Stomach (tissue), 19 donors: ENCODE measurements at places on chromosomes 3 and 15. TPM values are rescaled to one million over a fixed set of nuclear protein-coding genes. Genes with fewer than 3 reads are reported as not detected.

DNA sequence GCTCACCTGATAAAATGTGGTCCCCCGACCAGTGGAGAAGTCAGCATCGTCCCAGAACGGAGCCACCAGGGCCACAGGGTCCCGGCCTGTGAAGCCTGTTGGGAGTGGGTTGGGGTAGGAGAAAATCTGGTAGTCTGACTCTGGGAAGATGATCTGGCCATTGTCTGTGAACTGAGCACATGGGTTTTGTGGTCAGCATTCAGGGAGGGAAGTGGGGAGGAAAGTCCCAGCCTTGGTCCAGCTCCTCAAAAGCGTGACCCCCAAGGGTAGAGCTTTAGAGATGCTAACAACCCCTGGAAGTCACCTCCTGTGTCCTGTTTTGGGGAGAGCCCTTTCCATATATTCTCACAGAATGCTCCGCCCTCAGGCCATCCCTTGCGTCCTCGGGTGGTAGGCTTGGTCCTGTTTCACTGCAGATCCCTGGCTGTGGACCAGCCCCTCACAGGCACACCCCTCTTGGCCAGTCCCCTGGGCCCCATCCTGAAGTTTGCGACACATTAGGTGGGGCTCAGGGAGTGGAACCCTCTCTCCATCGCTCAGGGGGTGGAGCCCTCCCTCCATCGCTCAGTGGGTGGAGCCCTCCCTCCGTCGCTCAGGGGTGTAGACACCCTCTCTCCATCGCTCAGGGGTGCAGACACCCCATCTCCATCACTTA is 40.0 kb downstream of the MUC4 start:
- no peak overlapping the region for H3K4me3 ChIP-seq
- H3K27me3 ChIP-seq, result no peaks in the 10 kb centered on the region
- H3K36me3 ChIP-seq, result no peaks in the 10 kb centered on the region
- H3K27ac ChIP-seq, result no peak overlapping the region
- H3K4me1 ChIP-seq, result no peaks in the 10 kb centered on the region

- no peak overlapping the region for H3K27ac ChIP-seq
- DNase-seq, result no peak
- H3K36me3 ChIP-seq, result no peaks in the 10 kb centered on the region
- no peaks in the 10 kb centered on the region for H3K27me3 ChIP-seq
Observed at GRCh38 chr3:175606650-175607318, 747.6 kb downstream of the NAALADL2 start.

TPRG1 gene
- total RNA-seq, result 3.5 TPM

GRCh38 chr15:27767918-27768640 is 331.0 kb downstream of the OCA2 start:
- DNase-seq, result no peak
- H3K27me3 ChIP-seq, result no peaks in the 10 kb centered on the region
- H3K4me1 ChIP-seq, result no peaks in the 10 kb centered on the region
- no peaks in the 10 kb centered on the region for H3K36me3 ChIP-seq

GRCh38 chr3:15958692-15959433 is 161.1 kb upstream of the ANKRD28 start:
- no peak for DNase-seq
- no peak overlapping the region for H3K27ac ChIP-seq
- H3K4me1 ChIP-seq, result no peaks in the 10 kb centered on the region
- no peaks in the 10 kb centered on the region for H3K36me3 ChIP-seq
- no peak overlapping the region for H3K4me3 ChIP-seq

- peaks cover 66% of the 10 kb centered on the region for H3K4me1 ChIP-seq
- no peaks in the 10 kb centered on the region for H3K27me3 ChIP-seq
- H3K36me3 ChIP-seq, result no peaks in the 10 kb centered on the region
- H3K27ac ChIP-seq, result peak overlapping the region; percentile 80
- no peak overlapping the region for H3K4me3 ChIP-seq
Observed at GRCh38 chr3:184756151-184757021, 44.5 kb upstream of the MAGEF1 start.

- no peak overlapping the region for H3K4me3 ChIP-seq
- no peak for DNase-seq
- H3K4me1 ChIP-seq, result no peaks in the 10 kb centered on the region
- no peak overlapping the region for H3K27ac ChIP-seq
- peaks cover 35% of the 10 kb centered on the region for H3K36me3 ChIP-seq
Observed at GRCh38 chr3:111936191-111936841, 42.5 kb upstream of the ABHD10 start.

DNA sequence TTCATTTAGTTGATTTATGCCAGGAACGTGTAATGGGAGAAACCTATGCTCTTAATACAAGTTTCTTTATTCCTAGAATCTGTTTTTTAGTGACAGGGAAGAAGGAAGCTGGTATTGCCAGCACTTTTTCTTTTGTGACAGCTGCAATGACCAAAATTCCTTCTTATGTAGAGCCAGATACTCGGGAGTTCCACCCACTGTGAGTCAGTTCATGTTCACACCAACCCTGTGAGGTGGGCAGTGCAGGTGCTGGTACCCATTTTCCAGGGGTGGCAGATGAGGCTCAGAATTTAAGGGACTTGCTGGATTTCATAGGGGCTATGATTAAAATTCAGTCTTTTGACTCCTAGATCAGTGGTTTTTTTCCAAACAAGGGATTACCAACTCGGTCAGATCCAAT is 34.7 kb downstream of the OXNAD1 start:
- no peak for DNase-seq
- H3K4me3 ChIP-seq, result no peak overlapping the region
- H3K27me3 ChIP-seq, result no peaks in the 10 kb centered on the region
- H3K4me1 ChIP-seq, result no peaks in the 10 kb centered on the region
- H3K36me3 ChIP-seq, result peaks cover 9% of the 10 kb centered on the region
- H3K27ac ChIP-seq, result no peak overlapping the region
